ENCODE measurements at places on chromosomes 6 and 20. TPM values are rescaled to one million over a fixed set of nuclear protein-coding genes. Genes with fewer than 3 reads are reported as not detected.
A peak's percentile ranks its signal among the peaks of the same experiment; 100 is the strongest.

The DLK2 gene
- total RNA-seq = 0.19 TPM

The TMEM14A gene
- 3.4 TPM for total RNA-seq

The MLN gene
- not detected for total RNA-seq

The CST2 gene
- not detected for total RNA-seq

The PGC gene
- not detected for total RNA-seq

The BLOC1S5 gene
- total RNA-seq = 7.2 TPM

The CGAS gene
- total RNA-seq = 11.9 TPM

The ADGRF5 gene
- not detected for total RNA-seq

The SIGLEC1 gene
- 0.08 TPM for total RNA-seq

The RBL1 gene
- 39.1 TPM for total RNA-seq

The GLP1R gene
- not detected for total RNA-seq

The EPPIN gene
- total RNA-seq = not detected

DNA sequence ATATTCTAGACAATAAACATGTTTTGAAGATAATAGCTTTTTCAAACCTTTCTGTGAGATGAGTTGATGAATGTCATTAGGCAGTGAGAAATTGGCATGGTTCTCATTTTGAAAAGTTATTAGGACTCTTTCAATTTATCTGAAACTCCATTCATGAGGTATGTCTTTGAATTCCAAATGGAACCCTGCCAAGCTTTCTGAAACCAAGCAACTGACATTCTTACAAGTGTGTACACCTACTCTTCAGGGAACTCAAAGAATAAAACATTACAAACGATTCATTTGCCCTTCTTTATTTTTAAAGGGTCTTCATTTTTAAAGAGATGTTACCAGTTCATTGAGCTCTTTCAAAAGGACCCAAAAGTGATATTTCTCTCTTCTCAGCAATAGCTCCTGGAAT lies 2.1 kb upstream of the TRDN start:
- DNase-seq = no peak

GRCh38 chr6:84282550-84282949 lies 55.1 kb upstream of the CEP162 start:
- no peak for DNase-seq

DNA sequence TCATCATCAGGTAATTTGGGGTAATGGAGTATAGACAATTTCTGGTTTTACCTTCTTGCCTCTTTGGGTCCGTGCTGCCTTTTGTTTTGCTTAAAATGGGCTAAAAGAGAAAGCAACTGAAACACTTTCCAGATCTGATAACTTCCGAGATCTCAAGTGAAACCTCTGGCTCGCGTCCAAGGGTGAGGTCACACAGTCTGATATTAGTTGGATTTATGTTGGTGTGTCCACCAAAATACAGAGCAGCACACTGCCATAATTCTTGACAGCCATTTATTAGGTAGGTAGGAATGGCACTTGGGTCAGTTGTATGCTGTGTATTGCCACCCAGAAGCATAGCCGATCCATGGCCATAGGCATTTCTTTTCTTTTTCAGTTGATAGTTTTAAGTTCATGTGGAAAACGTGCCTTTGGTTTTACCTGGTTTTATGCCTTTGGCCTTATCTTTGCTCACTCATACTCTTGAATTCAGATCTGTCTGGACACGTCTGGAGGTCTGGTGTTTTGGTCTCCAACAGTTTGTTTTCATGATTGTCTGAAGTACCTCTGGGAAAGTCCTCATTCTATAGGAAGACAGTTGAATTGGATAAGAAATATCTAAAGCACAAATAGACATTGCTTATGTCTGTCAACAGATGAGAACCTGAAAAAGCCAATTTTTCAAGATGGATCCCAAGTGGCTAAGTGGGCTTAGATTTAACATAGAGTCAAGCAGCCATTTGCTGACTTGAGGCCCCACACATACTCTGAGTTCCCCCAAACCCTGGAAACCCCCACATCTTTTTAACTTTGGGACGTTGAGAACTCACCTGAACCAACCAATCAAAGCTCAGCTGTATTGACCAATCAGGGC lies 320.8 kb downstream of the SOX4 start:
- peak; percentile 62 for DNase-seq

DNA sequence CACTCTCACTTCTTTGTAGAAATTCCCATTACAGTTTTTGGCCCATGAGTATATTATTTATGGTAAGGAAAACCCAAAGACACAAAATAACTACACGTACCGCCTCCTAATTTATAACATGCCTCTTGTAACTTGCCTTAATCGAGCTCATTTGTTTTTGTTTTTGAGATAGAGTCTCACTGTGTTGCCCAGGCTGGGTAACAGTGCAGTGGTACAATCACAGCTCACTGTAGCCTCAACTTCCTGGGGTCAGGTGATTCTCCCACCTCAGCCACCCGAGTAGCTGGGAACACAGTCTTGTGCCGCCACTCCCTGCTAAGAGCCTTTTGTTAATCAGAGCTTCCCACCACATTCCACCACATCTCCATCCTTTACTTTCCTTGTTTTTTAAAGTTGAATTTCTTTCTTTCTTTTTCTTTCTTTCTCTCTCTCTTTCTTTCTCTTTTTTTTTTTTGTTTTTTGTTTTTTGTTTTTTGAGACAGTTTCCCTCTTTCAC lies 15.5 kb downstream of the ASIP start:
- DNase-seq = no peak

DNA sequence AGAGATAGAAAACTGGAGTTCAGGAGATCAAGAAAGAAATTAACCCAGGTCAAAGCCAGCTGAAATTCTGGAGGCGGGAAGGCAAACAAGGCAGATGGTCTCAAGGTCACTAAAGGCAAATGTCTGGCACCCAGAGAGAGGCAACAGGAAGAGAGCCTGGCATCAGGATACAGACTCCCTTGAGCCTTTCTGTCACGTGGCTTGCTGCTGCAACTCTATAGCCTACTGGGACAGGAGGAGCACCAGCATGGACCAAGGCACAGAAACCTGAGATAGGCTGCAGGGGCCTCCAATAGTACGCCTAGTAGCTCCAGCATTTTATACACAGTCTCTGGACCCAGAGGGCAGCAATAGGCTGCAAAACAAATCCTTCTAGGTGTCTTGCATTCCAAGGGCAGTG lies 75.1 kb downstream of the SEL1L2 start:
- DNase-seq = no peak

- DNase-seq = no peak
Observed at GRCh38 chr20:834151-834746, 734 bp downstream of the FAM110A start.

- peak; percentile 3 for DNase-seq
Observed at GRCh38 chr6:129860908-129861665, at the start of gene TMEM244. TMEM244 (minus strand) TSS chr6:129861315; CDS start chr6:129861188, 127 bp downstream.

- DNase-seq = no peak
Observed at GRCh38 chr6:84417260-84417659, 189.8 kb upstream of the CEP162 start.

GRCh38 chr6:57021086-57021720 lies 25.3 kb upstream of the KIAA1586 start:
- peak; percentile 22 for DNase-seq

- no peak for DNase-seq
Observed at GRCh38 chr20:18359854-18360253, 71.5 kb downstream of the ZNF133 start.

- DNase-seq = no peak
Observed at GRCh38 chr6:28871335-28872156, 52.2 kb downstream of the TRIM27 start.

DNA sequence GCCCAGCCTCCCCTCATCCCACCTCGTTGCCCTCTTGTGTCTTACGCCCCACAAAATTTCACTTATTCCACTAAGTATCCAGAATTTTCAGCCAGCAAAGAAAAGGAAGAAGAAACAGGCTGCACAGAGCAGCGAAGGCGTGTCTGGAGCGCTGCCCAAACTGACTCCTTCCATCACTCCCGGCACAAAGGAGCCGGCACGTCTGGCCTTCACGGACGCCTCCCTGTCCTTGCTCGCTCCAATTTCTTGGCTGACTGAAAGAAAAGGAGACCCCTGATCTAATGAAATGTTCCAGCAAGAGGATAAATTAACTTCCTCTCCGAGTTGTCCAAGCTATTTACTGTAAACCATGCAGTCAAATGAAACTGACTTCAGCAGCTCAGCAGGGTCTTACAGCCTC lies 152.3 kb upstream of the CDH4 start:
- DNase-seq = no peak

DNA sequence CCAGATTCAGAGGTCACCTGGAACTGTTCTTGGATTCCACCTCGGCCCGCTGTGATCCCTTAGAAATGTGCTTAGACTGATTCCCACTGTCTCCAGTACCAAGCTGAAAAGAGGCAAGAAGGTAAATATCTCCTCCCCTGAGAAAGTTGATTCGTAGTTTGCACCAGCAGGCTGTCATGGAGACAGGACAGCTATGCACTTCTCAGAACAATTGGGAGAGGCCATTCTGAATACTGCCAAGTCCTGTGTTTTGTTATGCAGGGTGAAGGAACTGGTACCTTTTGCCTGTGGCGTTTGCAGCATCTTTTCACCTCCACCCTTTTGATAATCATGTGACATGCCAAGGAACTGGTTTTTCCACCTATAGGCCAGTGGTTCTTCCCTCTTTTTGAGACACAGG lies 58.2 kb upstream of the RNGTT start:
- DNase-seq = no peak

DNA sequence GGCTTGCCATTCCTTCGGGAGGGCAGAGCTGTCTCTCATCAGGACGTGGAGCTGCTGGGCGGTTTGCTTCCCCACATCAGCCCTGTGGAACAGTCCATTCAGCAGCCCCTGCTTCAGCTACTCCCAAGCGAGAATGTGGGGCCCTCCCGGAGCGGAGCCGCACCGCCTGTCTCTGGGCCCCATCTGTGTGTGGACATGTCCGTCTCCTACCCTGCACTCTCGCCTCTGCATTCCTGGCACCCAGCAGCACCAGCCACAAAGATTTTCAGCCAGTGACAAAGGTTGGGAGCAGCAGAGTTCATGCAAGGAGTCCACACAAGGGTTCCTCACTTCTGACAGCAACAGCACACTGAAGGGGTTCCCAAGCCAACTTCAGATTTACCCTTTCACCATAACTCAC lies 29.0 kb upstream of the SLC22A1 start:
- DNase-seq = no peak

DNA sequence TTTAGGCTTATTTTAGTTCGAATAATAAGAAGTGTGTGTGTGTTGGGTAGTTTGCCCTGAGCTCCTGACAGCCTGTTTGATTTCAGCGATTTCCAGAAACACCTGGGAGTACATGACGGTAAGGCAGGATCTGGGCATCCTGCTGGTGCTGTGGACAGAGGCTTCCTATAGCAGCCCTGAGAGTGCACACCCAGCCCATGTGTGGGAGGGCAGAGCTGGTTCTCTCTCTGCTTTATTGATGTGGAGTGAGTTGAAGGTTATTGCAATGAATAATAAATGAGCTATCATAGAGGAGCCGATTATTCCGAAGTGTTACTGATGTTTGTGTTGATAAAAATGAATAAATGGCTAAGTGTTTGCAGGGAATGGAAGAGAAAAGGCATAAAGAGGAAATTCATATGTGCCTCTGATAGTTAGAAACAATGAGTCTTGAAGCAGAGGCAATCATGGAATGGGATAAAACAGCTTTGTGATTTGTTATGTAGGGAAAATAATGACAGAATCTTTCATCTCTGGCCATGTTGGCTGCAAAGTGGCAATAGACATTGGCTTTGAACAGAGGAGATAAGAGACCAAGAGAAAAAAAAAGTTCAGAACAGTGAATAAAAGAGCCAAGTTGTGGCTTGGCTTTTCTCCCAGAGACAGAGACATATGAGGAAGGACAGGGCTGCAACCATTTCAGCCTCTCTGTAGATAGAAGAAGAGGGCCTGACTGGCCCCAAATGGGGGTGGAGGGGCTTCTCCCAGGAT lies 166.2 kb upstream of the CHD6 start:
- no peak for DNase-seq

Data from CD4-positive, alpha-beta T cell (primary cell).